Kidney (tissue), 22 donors: ENCODE measurements at places on chromosomes 16 and 17.

- no peak for DNase-seq
These were observed 56.9 kb upstream of the PHOSPHO1 start for GRCh38 chr17:49287481-49287880.

GRCh38 chr16:75627851-75628250 is 4.8 kb upstream of the ADAT1 start:
- DNase-seq: no peak

GRCh38 chr16:15855704-15856003 is 1.2 kb downstream of the MYH11 start:
- DNase-seq: no peak

- no peak for DNase-seq
These were observed 3.6 kb downstream of the KCNJ2 start for GRCh38 chr17:70172923-70173322.
